ENCODE measurements at places on chromosomes 4 and X. TPM values are rescaled to one million over a fixed set of nuclear protein-coding genes. Genes with fewer than 3 reads are reported as not detected.

GRCh38 chr4:126779436-126780166 is 853.2 kb upstream of the INTU start:
- no peak for DNase-seq

PAGE2B gene
- not detected for total RNA-seq

PDZD4 gene
- total RNA-seq = 23.9 TPM

DNA sequence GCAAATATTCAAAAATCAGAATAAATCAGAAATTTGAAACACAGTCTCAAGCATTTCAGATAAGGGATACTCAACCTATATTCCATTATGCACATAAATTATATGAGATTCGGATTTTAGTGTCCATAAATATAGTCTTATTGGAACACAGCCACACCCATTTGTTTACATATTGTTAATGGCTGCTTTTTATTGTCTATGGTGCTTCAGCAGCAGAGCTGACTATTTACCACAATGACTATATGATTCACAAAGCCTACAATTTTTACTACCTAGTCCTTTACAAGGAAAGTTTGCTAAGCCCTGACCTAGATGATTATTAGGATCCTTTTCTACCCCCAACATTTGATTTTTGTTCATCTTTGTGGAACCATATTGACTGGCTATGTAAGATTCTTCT is 63.9 kb downstream of the IL1RAPL1 start:
- no peak for DNase-seq

- no peak for DNase-seq
Measured at GRCh38 chrX:119477812-119478232, 9.6 kb downstream of the SLC25A5 start.

GRCh38 chr4:77852892-77853495 is 9.6 kb upstream of the MRPL1 start:
- no peak for DNase-seq

ADGRG2 gene
- total RNA-seq = 2.4 TPM

- no peak for DNase-seq
Measured at GRCh38 chr4:54929459-54929858, 195.9 kb downstream of the KDR start.

GRCh38 chr4:37224854-37225253 is 19.7 kb upstream of the NWD2 start:
- no peak for DNase-seq

GRCh38 chrX:34559325-34559724 is 97.8 kb downstream of the TMEM47 start:
- DNase-seq = no peak

DNA sequence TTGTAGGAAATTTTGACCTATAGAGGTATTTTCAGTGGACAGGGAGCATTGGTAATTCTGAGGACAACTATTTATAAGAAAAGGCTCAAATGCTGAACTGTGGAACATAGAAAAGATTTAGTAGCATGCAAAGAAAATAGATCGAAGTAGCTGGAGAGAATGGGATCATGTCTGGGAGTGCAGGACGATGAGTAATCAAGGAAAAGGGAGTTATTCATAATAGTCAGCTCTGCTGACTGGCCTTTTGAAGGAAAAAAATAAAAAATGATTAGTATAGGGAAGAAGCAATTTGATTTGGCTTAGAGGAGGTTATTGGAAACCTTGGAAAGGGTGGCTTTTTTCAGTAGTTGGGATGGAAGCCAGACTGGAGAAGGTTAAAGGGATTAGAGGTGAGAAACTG is 22.9 kb upstream of the ANK2 start:
- DNase-seq = no peak

MAGEB1 gene
- not detected for total RNA-seq

PRKG2 gene
- total RNA-seq = 4.2 TPM

GRCh38 chrX:39204353-39204752 is 403.1 kb downstream of the MID1IP1 start:
- DNase-seq = no peak

DNA sequence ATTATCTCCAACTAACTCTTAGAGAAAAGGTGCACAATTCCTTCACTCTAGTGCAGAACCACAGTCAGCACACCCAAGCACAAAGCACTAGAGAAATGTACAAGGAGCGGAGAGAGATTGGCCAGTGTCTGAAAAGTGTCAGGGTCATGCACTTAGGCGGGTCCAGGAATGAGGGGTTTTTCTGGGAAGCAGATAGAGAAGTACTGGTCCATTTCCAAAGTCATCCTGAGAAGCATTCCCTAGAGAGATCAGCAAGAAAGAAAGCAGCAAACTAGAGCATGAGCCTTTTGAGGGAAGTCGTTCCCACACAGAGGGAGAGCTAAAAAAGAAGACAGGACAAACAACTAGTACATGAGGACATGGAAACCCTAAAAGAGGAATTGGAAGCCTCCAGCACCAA is 168.1 kb upstream of the MAP3K15 start:
- DNase-seq = no peak

DNA sequence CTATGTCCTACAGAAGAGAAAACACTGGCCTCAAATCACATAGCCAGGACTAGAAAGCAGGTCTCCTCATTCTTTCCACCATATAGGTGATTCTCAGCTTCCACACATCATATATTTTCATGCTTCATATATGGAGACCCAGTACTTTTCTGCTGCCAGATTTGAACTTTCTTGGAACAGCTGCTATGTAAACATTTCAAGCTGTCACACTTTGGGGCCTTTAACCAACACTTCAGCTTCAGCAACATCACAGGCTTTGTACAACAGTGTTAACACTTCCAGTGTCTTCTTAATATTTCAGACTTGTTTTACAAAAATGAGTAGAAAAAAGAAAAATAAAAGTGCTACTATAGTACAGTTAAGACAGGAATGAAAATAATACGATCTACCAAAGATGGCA is 12.6 kb downstream of the SH3RF1 start:
- no peak for DNase-seq

DNA sequence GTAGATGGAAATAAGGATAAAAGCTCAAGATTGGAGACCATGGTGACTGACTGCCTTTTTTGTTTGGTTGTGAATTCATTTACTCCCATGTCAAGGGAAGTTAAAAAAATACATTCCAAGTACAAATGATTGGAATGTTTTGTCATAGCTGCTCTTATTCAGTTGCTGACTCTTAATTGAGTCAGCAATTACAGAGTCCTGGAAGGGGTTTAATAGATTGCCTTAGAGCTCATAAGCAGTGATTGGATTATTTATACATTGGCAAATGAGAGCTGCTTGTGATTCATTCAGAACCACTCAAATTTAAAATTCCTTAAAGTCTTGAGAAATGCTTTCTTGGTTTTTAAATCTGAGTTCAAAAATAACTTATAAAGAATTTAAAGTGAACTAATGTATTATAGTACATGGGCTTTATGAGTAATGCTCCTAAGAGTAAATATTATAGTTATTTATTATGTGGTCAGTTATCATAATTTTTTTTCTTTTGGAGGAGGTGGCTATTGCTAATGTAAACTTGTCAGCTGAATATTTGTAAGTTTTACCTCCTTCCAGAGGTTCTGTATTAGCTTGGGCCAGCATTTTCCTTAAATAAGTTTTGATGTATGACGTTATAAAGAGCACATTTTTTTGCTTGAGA is 13.6 kb downstream of the JADE1 start:
- no peak for DNase-seq

DNA sequence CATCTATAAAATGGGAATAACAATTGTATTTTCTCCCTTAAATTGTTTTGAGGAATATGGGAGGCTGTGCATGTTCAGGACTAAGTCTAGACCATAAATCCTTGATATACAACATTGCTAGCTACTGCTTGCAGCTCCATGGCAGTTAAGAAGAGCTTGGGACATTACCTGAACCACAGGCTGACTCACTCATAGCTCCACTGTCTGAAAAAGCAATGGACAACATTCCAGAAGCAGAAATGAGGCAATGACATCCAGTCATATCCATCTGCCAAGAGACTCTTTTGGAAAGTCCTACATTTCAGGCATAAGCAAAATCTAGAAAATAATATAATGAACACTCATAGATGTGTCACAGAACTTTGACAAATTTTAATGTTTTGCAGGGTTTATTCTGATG is 167.3 kb upstream of the LEF1 start:
- no peak for DNase-seq

DNA sequence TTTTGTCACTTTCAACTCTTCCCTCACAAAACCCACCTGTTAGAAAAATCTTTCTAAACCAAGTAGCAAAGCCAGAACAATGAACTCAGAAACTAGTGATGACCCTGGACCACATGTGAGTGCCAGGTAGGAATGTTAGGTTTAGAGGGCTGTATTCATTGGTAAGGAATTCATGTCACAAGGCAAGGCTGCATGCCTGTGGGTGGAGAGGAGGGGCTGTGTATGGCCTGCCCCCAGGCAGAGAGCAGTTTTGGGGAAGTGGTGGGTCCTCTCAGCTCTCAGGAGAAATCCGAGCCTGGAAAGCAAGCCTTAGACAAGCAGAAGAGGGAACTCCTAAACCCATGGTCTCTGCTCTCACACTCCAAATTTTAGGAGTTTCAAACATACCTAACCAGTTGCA is 2.4 kb downstream of the RNF175 start:
- no peak for DNase-seq

- DNase-seq = no peak
Measured at GRCh38 chrX:19625612-19626011, 110.3 kb upstream of the MAP3K15 start.
